ENCODE measurements at places on chromosomes 1 and 21.

- no peaks in the 10 kb centered on the region for H3K4me1 ChIP-seq
- no peaks in the 10 kb centered on the region for H3K36me3 ChIP-seq
- H3K4me3 ChIP-seq = no peak overlapping the region
- H3K27ac ChIP-seq = no peak overlapping the region
- H3K27me3 ChIP-seq = no peaks in the 10 kb centered on the region
- no peak for DNase-seq
Observed at GRCh38 chr1:228969953-228970800, 234.9 kb downstream of the RHOU start.

DNA sequence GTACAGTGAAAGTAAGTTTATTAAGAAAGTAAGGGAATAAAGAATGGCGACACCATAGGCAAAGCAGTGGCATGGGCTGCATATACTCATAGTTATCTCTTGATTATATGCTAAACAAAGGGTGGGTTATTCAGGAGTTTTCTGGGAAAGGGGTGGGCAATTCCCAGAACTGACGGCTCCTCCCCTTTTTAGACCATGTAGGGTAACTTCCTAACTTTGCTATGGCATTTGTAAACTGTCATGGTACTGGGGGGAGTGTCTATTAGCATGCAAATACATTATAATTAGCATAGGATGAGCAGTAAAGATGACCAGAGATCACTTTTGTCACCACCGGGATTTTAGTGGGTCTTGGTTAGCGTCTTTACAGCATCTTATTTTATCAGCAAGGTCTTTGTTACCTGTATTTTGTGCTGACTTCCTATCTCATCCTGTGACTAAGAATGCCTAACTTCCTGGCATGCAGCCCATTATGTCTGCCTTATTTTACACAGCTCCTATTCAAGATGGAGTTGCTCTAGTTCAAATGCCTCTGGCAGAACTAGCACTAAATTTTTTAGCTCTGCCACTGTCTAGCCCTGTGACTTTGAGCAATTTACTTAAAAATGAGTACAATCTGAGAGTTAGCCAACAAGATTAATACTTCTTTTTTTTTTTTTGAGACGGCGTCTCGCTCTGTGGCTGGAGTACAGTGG, 110.3 kb upstream of the PALMD start:
- DNase-seq = no peak
- no peaks in the 10 kb centered on the region for H3K27me3 ChIP-seq
- no peak overlapping the region for H3K27ac ChIP-seq
- H3K4me3 ChIP-seq = no peak overlapping the region
- H3K4me1 ChIP-seq = no peaks in the 10 kb centered on the region
- no peaks in the 10 kb centered on the region for H3K36me3 ChIP-seq

GRCh38 chr1:21319447-21320407, 29.5 kb upstream of the ECE1 start:
- no peak for DNase-seq
- H3K27me3 ChIP-seq = no peaks in the 10 kb centered on the region
- no peaks in the 10 kb centered on the region for H3K36me3 ChIP-seq
- peak overlapping the region; percentile 97 for H3K27ac ChIP-seq

- peak overlapping the region; percentile 99 for H3K27ac ChIP-seq
- H3K36me3 ChIP-seq = peaks cover 30% of the 10 kb centered on the region
- H3K4me3 ChIP-seq = peak overlapping the region; percentile 90
- no peaks in the 10 kb centered on the region for H3K27me3 ChIP-seq
- peaks cover 15% of the 10 kb centered on the region for H3K4me1 ChIP-seq
Observed at GRCh38 chr1:234608911-234609690, 877 bp downstream of the IRF2BP2 start.

GRCh38 chr1:39021426-39021825, 4.7 kb upstream of the NDUFS5 start:
- H3K36me3 ChIP-seq = no peaks in the 10 kb centered on the region
- no peak overlapping the region for H3K4me3 ChIP-seq
- DNase-seq = no peak
- peaks cover 6% of the 10 kb centered on the region for H3K4me1 ChIP-seq

- no peak overlapping the region for H3K4me3 ChIP-seq
- H3K4me1 ChIP-seq = peaks cover 9% of the 10 kb centered on the region
- no peak overlapping the region for H3K27ac ChIP-seq
- DNase-seq = no peak
- H3K36me3 ChIP-seq = no peaks in the 10 kb centered on the region
Observed at GRCh38 chr1:1278620-1279019, 1.6 kb upstream of the SCNN1D start.

DNA sequence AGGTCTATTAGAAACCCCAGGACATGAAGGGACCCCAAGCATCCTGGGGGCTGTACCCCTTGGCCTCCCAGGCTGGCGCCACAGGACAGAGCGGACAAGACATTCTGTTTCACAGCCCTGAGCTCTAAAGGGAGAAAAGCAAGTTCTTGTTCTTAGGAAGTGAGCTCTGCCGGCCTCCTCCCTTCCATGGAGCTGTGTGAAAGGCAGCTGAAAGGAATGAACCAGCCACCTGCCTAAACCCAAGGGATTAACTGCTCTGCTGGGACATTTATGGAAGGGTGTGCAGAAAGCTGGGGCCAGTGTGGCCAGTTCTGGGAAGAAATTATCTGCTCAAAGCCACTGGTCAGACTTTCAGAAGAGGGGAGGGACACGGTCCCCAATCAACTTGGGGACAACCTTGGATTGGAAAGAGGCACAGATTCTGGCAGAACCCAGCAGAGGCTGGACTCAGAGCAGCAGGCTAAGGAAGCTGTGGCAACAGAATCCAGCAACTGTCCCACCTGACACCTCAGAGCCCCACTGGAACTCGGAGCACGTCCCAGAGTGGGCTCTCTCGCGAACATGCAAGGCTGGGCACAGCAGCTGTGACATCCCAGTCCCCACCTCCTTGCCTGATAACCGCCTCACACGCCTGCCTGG, 2.1 kb downstream of the KLHL21 start:
- peak overlapping the region; percentile 95 for H3K4me3 ChIP-seq
- peaks cover 42% of the 10 kb centered on the region for H3K36me3 ChIP-seq
- no peak for DNase-seq
- H3K27ac ChIP-seq = peak overlapping the region; percentile 99
- H3K4me1 ChIP-seq = peaks cover 58% of the 10 kb centered on the region

DNA sequence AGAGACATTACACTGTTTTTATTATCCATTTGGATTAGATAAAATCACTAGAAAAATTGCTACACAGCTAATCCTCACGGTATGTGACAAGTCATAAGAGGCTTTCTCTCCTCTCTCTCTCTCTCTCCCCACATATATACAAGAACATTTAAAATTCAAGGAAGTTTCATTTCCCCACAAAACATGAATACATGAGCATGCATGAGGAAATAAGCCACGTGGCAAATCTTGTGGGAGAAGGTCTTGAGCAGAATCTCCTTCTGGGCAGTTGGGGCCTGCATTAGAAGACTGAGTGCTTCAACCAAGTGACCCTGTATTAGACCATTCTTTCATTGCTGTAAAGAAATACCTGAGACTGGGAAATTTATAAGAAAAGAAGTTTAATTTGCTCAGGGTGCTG, 1313.1 kb downstream of the MRPL39 start:
- no peaks in the 10 kb centered on the region for H3K27me3 ChIP-seq
- DNase-seq = no peak
- H3K36me3 ChIP-seq = no peaks in the 10 kb centered on the region
- H3K4me3 ChIP-seq = no peak overlapping the region

DNA sequence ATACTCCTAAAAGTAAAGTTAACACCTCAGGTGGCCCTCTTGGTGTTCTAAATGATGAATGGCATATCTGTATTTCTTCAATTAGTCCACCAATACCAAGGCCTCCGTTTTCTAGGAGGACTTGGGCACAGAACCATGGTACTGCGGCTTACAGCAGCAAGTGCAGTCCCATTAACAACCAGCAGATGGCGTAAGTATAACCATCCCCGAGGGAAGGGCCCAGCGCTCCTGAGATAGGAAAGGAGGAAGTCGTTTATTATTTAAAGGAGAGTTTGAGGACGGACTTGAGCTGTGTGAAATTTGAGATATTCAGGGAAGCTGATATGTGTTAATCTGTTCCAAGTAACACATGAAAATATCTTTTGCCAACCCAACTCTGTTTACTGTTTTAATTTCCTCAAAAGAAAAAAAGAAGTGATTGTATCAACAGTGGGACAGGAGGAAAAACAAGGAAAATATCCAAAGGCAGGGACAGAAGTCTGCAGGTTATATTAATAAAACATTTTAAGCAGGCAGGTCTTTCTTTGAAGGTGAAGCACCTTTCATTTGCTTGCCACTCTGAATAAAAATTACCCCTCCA, 37.7 kb upstream of the KCNJ15 start:
- H3K4me1 ChIP-seq = peaks cover 9% of the 10 kb centered on the region
- H3K27me3 ChIP-seq = no peaks in the 10 kb centered on the region
- H3K4me3 ChIP-seq = no peak overlapping the region

DNA sequence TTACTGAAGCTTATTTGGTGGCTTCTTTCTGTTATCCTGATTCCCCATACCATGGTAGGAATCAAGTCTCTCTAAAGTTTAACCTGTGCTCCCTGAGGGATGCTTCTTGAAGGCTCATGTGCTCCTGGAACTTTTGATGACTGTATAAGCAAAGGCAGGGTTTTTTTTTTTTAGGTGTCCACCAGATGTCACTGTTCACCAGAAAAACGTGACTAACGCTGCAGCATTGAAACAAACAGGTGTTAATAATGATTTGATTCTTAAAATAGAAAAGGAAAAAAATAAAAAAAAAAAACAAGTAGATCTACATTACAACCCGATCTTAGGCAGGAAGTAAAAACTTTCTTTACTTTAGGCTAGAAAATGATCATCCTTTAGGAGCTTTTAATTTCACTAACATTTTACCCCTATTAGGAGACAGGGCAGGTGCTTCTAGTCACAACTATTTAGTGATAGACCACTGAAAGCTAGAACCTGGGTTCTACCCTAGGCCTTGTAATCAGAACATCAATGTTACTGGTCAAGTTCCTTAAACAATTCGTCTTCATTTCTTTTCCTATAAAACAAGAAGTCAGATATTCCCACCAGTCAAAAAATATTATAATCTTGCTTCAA, 223.0 kb downstream of the PLA2G4A start:
- H3K36me3 ChIP-seq = no peaks in the 10 kb centered on the region
- no peak for DNase-seq
- H3K27ac ChIP-seq = no peak overlapping the region
- H3K4me1 ChIP-seq = no peaks in the 10 kb centered on the region

DNA sequence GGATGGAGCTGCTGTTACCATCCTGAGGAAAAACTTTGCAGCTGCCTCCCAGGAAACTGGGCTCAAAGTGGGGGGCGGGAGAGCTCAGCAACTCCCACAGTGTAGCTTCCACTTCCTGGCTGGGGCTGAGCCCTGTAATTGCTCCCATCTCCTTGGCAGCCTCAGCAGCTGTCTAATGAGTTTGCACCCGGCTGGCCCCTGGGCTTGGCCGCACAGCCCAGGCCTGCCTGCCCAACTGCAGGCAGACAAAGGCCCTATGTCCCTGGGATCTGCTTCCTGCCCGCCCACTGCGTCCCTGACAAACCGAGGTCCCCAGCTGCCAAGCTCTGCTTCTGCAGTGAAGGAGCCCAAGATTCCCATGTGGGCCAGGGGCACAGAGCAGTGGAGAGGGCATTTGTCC, 30.1 kb downstream of the EDN2 start:
- no peak overlapping the region for H3K4me3 ChIP-seq
- no peaks in the 10 kb centered on the region for H3K27me3 ChIP-seq
- DNase-seq = no peak
- H3K36me3 ChIP-seq = no peaks in the 10 kb centered on the region
- peaks cover 5% of the 10 kb centered on the region for H3K4me1 ChIP-seq

DNA sequence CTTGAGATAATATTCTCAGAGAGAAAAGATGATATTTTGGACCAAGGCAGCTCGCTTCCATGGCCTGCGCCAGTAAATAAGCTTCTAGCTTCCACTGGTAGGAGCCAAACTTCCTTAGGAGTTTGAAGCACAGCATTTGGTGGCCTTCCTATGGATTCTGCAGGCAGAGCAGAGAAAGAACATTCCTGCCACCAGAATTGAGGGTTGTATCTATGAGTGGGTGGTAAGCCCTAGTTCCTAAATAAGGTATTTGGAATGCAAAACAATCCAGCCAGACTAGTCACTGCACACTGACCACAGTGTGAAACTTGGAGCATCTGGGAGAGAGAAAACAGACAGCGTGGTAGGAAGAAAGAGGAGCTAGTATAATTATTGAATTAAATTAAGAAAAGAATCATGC, 54.1 kb upstream of the BCAR3 start:
- no peaks in the 10 kb centered on the region for H3K36me3 ChIP-seq
- H3K27me3 ChIP-seq = no peaks in the 10 kb centered on the region
- no peaks in the 10 kb centered on the region for H3K4me1 ChIP-seq

DNA sequence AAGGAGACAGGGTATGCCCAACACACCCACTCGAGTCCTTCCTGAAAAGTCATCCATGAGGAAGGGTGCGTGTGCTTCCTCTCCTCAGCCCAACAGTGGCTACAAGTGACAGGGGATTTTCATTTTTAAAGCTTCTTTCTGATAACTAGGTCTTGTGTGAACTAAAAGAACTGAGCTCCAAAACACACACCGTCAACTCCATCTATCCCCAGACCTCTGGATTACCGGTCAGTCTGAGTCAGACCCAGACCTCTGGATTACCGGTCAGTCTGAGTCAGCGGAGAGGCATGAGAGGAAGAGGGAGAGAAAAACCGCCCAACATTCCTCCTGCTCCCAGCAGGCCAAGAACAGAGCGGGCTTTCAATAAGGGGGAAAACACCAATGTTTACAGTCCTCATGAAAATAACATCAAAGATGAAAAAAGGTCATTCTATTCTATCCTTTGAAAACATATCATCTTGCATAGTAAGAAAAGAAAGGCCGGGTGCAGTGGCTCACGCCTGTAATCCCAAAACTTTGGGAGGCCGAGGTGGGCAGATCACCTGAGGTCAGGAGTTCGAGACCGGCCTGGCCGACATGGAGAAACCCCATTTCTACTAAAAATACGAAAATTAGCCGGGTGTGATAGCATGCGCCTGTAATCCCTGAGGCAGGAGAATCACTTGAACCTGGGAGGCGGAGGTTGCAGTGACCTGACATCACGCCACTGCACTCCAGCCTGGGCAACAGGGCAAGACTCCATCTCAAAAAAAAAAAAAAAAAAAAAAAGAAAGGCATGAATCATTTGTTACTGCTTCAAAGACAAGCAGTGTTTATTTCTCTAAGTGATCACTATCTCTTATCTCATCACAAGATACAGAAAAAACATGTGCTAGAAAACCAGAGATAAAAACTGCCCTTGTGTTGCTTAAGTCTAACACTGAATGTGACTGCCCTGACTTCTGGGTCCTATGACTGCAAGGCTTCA, 3.4 kb downstream of the PTTG1IP start:
- H3K36me3 ChIP-seq = peaks cover 1% of the 10 kb centered on the region
- H3K27ac ChIP-seq = peak overlapping the region; percentile 95
- peak overlapping the region; percentile 99 for H3K4me3 ChIP-seq
- H3K27me3 ChIP-seq = no peaks in the 10 kb centered on the region
- DNase-seq = peak; percentile 94
- H3K4me1 ChIP-seq = peaks cover 32% of the 10 kb centered on the region

DNA sequence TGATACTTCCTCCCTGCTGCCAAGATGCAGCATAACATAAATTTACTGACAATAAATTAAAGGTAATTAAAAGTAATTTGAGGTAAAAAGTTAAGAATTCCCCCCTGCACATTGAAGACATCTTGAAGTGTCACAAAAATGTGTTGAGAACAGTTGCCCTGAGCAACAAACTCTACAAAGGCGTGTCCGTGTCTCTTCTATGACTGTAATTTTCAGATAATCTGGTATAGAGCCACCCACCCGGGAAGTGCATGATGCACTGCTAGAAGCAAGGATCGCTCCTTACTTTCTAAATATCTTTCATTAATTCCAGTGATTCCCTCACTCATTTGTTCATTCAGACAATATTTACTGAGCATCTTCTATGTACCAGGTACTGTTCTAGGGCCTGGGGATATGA, 11.0 kb upstream of the CASQ1 start:
- no peak overlapping the region for H3K27ac ChIP-seq
- H3K36me3 ChIP-seq = no peaks in the 10 kb centered on the region
- H3K27me3 ChIP-seq = no peaks in the 10 kb centered on the region
- H3K4me3 ChIP-seq = no peak overlapping the region

Data from ascending aorta (tissue), 2 donors.